ENCODE measurements at places on chromosomes 6 and 20.

DNA sequence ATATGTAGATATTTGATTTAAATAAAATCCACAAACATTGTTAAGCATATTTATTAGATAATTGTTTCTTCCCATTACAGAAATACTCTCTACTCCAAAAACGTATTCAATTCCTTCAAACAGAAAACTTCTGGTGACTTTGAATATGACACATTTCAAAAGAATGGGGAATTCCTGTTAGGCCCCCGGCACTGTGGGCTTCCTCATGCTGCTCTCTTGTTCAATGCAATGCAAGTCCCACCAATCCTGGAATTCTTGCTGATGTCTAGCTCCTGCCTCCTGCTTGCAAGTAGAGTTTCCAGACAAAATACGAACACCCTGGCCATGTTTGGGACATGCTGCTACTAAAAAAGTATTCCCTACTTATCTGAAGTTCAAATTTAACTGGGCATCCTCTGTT lies 544.1 kb downstream of the QKI start:
- no peak for DNase-seq

- no peak for DNase-seq
Observed at GRCh38 chr6:143684486-143684885, 6.7 kb downstream of the PHACTR2 start.

DNA sequence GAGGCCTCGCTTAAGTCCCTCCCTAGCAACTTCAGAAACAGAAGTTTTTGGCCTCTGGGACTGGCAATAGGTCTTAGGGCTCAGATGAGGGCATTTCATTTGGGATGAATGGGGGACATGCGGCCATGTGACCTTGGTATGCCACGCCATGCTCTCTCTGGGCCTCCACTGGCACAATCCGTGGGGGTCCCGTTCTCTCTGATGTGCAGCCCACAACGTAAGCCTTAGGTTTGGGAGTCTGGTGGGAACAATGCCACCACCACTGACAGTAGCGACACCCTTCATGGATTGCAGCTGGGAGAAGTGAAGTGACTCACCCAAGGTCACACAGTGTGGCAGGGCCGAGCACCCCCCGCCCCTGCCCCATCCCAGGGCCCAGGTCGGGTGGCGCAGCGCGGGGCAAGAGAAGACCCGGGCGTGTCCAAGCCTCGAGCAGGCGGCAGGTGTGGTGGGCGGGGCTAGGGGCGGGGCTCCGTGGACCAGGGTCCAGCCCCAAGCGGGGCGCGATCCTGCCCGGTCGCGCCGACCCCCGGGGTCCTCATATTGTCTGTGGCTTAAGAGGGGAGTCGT lies 864 bp upstream of the CEBPB start:
- no peak for DNase-seq

DNA sequence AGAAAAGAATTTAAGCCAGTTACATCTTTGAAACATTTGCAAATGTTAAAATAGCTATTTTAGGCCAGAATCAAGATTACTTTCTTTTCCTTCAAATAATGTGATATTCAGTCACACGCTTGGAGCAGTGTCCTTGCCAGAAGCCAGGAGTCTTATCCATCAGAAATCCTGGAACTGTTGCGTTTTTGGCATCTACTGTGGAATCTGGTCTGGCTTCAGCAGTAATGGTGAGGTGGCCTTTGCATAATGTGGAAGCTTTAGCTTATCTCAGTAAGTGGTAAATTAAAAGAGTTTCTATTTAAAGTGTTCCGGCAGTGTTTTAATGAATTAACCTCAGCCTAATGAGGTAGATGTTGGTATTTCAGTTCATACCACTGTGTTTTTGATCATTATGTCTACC lies 97.6 kb downstream of the FIG4 start:
- DNase-seq, result no peak

GRCh38 chr20:54362283-54362682 lies 113.1 kb upstream of the DOK5 start:
- DNase-seq, result no peak

DNA sequence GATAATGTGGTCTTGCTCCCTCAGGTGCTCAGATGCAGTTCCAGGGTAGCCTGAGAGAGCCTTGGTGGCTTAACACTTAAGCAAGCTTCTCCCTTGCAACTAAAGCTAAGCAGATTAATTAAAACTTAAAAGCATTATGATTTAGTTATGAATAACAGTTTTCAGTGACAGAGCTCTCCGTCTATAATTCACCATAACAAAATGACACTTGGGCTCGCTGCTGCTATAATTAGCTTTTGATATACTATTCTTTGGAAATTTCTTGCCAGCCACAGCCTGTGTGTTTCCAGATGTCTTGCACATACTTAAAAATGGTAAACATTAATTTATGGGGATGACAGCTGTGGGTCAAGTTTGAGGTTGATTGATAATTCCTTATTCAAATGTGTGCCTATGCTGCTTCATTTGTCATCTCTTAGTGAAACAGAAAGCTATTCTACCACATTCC lies 380.5 kb downstream of the TFAP2B start:
- no peak for DNase-seq

- no peak for DNase-seq
Observed at GRCh38 chr20:57747861-57748481, 38.2 kb upstream of the PMEPA1 start.

DNA sequence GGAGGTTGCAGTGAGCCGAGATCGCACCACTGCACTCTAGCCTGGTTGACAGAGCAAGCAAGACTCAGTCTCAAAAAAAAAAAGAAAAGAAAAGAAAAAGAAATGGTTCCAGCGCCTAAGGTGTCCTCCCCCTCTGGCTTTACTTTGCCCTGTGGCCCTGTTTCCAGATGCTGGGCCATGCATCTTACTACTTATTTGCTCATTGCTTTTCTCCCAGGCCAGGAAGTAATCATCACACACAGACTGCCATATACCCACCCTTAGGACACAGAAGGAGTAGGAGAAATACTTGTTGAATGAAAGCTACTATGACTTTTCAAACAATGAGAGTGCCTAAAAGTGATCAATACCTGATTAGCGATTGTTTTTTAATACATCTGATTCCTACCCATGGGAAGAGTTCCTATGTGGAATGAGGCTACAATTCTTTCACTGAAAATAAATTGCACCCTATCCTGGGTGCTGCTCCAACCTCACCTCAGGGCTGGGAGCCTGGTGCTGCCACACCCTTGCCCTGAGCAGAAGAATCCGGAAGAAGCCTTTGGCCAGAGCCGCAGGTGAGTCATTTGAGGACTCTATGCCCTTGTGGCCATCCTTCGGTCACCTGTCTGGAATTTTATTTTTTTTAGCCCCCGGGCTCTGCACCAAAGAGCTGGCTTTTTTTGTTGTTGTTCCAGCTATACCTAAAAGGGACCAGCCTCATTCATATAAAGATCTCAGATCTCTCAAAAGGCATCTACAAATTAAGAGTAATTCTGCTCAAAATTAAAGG lies 22.7 kb upstream of the TFAP2C start:
- no peak for DNase-seq

DNA sequence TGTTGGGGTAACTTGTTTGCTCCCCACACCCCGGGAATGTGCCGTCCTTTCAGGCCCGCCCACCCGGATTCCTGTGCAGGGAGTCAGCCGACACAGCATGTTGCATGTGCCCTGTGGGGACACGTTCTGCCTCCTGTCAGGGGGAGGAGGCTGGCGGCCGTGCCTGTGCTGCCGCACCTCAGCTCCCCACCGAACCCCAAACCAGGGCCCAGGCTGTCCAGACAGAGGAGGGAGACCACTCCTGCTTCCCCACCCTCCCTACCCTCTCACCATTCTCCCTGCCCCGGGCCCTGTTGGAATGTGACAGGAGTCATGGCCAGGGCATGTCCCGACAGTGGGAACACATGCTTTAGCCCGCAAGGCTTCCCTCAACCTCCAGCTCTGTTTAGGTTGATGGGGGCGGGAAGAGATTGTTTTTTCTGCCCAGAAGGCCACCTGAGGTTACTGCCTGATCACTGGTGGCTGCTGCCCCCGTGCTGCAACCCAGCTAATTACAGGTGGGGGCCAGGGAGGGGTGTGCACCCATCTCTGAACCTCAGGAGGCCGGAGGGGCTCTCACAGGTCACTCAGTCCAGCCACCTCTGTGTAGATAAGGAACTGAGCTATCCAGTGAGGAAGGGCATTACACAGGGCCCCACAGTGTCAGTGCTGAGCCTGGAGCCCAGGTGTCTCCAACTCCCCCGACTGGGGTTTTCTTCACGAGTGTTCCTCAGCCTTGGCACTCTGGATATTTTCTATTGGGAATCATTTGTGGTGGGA lies 13.6 kb downstream of the LRRC73 start:
- DNase-seq, result peak; percentile 68

- DNase-seq, result no peak
Observed at GRCh38 chr6:71045296-71045695, 88.4 kb upstream of the B3GAT2 start.

Data from GM13976 (cell line).